ENCODE measurements at places on chromosomes 7 and 10.

- no peak for DNase-seq
Observed at GRCh38 chr7:35249537-35249907, 4.4 kb downstream of the TBX20 start.

GRCh38 chr10:132200344-132201110, 13.8 kb downstream of the DPYSL4 start:
- DNase-seq = no peak

DNA sequence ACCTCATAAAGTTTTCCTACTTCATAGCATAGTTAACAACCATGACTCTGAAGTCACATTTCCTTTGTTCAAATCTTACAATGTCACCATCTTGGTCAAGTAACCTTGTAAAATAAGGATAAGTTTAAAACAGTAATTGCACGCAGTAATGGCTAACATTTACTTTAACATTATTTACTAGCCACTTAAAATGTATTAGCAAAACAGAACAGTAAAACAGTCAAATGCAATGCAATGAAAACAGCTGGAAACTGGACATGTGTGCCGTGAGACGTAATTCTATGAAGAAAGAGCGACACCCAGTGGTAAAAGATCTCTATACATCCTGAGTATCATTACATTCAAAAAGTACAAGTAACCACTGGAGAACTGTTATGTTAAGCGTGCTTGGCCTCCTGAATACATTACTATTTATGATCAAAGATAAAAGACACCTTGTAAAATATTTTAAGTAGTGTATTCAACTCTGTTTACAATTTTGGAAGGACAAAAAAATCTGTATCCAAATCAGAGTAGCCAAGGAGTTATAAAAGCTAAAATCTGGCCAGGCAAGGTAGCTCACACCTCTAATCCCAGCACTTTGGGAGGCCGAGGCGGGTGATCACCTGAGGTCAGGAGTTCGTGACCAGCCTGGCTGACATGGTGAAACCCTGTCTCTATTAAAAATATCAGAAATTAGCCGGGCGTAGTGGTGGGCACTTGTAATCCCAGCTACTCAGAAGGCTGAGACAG, 27.2 kb downstream of the ATE1 start:
- DNase-seq = no peak

GRCh38 chr10:120946497-120946896, 95.3 kb downstream of the WDR11 start:
- no peak for DNase-seq

DNA sequence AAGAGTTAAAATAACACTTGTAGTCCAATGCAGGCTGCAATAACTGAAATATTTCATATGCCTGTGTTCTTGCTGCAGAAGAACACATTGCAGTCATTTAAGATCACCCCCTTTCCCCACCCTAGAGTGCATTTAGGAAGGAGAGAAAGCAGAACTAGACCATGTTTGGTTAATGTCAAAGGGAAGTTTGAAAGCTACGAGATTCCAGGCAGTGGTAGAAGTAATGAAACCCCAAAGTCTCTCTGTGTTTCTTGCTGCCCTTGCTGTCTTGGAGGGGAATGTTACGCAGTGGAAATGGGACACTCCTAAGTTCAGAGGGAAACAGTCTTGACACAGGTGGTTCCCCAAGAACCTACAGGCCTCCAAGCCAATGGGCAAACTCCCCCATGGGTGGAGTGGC, 242.9 kb downstream of the PTEN start:
- DNase-seq = no peak

DNA sequence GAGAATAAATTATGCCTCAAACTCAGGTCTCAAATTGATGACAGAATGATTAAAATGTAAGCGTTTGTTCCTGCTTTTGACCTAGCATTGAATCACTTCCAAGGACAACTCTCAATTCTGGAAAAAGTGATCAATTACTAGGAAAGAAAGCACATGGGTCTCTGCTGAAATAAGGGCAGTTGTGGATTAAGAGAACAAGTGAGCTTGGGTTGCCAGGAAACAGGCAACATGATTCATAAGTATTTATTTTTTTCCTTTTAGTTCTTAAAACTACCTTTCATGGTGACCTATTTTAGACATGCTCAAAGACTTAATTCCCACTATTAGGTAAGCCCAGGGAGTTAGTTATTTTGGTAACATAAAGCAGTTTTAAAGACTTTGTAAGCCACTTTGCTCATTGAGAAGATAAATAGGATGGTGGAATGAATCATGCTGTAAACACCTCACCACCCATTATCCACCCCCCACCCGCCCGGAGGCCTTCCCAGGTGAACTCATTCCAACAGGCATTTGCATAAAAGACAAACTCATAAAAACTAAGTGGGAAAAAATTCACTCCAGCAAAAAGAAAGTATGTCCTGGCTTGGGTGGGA, 728.3 kb downstream of the SORCS1 start:
- no peak for DNase-seq

DNA sequence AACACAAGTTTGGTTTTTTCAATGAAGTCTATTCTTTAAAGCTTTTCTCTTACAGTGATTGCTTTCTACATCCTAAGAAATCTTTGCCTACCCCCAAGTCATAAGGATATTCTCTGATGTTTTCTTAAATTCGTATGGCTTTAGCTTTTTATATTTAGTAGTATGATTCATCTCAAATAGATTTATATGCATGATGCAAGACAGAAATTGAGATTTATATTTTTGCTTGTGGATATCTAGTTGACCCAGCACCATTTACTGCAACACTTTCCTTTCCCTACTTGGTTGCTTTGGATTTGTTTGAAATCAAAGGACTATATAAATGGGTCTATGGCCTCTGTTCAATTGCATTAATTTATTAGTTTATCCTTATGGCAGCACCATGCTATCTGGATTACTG, 113.9 kb downstream of the ZNF438 start:
- no peak for DNase-seq

GRCh38 chr10:3902809-3903410, 117.9 kb upstream of the KLF6 start:
- no peak for DNase-seq

- no peak for DNase-seq
Observed at GRCh38 chr10:27297844-27298521, 57.4 kb upstream of the ACBD5 start.
